ENCODE measurements at places on chromosomes 6 and 20.
A peak's percentile ranks its signal among the peaks of the same experiment; 100 is the strongest.

DNA sequence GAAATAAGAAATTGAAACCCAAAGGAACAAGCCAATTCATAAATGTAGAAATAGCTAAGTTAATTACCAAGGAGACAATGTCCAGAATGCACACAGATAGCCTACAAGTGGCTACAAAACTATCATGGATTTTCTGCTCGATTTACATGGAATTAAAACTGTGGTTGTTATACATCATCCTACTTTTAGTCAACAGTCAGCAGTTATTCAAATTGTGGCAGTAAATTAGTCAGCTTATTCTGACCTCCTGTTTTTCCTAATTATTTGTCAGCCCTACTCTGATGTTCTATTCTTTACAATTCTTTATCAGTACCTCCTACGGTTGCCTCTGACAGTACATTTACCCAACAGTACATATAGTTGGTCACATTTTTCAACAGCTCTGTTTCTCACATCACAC lies 29.6 kb downstream of the RBL1 start:
- no peak for DNase-seq

DNA sequence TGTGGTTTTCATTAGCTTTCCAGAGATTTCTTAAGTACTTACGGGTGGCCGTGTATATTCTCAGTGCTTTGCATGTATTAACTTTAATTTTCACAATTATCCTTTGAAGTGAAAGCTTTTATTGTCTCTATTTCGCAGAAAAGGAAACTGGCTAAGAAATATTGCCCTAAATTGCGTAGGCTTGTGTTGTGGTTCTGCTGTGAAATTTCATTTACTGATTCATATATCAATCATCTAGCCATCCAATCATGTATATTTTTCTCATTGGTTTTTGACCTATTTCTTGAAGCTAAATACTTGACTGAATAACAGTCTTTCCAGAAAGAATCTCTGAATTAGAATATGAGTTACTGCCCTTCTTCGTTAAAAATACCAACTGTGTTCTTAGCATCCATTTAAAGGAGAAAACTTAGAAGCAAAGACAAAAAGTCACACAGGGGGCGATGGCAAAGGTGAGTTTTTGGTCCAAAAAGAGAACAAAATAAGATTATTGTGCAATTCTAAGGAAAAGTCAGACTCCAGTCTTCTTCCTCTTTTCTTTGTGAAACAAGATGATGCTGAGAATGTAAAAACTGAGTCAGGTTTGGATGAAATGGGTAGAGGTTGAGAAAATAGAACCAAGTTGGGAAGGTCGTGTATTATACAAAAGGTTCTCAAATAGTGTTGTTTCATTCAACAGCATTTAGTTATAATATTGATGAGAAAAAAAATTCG lies 1.4 kb downstream of the CYB5R4 start:
- no peak for DNase-seq

GRCh38 chr6:159594106-159594749 lies 98.8 kb downstream of the SOD2 start:
- DNase-seq, result no peak

- DNase-seq, result no peak
Measured at GRCh38 chr6:45969026-45969425, 46.6 kb downstream of the CLIC5 start.

DNA sequence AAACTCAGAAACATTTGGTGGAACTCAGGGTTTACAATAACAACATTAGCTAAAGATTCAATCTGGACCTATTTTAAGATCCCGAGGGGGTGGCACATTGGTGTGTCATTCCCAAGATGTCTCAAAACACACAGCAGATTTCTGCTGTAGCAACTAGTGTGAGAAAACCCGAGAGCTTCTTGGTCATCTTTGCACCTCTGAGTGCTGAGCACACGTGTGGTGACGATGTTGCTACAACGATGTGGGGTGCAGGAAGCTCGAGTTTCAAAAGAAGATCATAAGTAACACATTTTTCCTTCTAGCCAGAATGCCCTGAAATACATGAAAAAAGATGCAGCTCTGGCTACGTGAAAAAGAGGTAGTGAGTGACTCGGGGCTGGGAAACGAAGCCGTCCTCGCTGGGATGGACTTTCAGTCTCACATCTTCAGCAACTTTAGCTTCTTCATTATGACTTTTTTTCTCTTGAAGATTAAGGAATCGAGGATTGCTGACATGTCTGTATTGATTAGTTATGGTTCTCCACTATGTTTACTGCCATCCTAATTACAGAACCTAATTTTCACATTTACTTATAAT lies 1.5 kb downstream of the RAMACL start:
- no peak for DNase-seq

DNA sequence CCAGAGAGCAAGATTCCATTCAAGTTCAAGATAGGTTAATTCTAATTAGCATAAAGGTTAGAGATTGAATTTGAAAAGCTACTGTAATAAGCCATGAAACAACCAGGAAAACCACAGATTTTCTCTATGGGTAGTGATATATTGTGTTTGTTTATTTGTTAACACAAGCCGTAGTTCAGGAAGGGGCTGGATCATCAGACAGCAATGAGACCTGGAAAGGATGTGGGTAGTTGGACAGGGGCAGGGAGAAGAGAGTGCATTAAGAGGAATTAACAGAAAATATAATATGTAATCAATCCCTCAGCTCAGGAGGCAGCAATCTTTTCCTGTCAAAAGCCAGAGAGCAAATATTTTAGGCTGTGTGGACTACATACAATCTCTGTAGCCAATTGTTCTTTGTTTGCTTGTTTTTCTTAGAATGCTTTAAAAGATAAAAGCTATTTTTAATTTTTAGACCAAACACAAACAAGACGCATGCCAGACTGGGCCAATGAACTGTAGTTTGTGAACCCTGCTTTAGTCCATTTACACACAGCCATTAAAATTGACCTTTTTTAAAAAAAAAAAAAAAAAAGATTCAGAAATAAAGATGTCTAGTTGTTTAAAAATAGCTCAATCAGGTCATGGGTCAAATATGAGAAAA lies 398.7 kb upstream of the MARCKS start:
- no peak for DNase-seq

GRCh38 chr6:145023116-145023726 lies 712.1 kb downstream of the EPM2A start:
- DNase-seq, result no peak

GRCh38 chr20:9294041-9294440 lies 220.3 kb upstream of the LAMP5 start:
- no peak for DNase-seq

DNA sequence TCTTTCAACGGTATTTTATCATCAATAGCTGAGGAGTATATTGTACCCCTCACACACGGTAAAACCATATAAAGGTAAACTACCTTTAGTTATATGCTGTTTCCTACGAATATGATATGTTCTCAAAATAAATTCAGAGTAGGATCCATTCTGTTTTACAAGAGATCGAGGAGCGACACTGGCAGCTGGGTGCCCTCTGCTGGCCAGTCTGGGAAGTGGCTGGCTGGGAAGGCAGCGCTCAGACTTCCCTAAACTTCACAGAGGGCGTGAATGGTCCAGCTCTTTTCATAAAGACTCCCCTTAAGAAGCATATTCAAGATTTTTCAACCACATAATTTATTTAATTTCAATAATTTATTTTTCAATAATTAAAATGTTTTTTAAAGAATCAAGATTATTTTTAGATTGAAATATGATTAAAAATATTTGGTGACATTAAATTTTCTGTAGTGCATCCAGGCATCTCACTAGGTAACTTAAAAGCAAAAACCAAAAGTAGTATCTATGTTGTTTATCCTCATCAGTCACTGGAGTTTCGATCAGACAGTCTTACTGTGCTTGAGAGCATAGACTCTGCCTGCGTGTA lies 187.5 kb upstream of the PDE10A start:
- peak; percentile 55 for DNase-seq

DNA sequence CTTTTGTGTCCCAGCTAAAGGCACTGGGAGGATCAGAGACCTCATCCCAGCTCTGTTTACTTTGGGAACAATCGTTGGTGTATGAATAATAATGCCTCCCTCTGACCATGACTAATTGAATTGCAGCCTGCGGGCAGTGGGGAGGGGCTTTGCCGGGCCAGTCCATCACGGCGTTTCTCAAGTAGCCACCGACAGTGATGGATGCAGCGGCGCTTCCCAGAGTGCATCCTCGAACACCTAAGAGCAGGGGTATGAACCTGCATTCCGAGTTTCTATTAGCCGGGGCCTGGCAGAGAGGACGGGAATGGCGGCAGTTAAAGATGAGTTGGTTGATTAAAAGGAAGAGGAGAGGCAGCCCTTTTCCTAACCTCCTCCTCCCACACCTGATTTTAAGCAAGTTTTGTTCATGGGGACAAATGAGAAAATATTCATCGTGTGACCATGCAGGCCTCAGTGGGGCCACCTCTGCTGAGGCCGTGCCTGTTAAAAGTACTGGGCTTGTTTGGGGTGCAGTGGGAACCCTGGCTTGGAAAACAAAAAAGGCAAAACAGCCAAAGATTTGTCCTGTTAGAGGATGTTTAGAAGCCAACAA lies 154.1 kb downstream of the FOXA2 start:
- no peak for DNase-seq

- DNase-seq, result no peak
Measured at GRCh38 chr20:52789716-52790115, 182.4 kb upstream of the TSHZ2 start.

GRCh38 chr20:56952258-56953047 lies 314.0 kb downstream of the BMP7 start:
- DNase-seq, result no peak

DNA sequence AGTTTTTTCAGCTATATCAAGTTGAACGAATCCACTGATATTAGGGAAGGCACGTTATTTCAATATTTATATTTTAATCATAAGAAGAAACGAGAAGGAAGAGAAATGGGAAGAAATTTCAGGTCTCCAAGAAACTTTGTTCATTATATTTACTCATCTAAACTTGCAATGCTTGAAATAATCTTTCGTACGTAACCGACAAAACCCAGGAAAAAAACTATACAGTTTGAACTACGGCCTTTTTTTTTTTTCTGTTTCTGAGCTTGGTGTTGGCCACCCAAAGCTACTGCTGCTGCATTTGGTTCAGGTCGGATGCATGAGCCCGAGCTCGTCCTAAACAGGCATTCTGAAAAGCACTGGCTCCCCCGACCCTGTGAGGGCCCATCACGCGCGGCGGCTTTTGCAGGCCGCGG lies 548 bp downstream of the PERP start:
- no peak for DNase-seq

GRCh38 chr20:22962567-22963439 lies 72.3 kb upstream of the SSTR4 start:
- no peak for DNase-seq

DNA sequence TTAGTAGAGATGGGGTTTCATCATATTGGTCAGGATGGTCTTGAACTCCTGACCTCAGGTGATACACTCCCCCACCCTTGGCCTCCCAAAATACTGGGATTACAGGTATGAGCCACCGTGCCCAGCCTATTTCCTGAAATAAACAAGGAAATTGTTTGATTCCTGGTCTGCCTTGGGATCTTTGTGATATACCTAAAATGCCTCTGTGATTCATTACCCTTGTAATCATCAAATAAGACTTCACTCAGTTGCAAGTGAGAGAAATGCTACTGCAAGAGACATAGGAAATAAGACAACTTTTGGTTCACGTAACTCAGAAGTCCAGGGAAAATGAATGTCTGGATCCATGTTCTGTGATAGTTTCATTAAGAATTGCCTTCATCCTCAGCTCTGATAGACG lies 173.2 kb upstream of the MARCKS start:
- no peak for DNase-seq

DNA sequence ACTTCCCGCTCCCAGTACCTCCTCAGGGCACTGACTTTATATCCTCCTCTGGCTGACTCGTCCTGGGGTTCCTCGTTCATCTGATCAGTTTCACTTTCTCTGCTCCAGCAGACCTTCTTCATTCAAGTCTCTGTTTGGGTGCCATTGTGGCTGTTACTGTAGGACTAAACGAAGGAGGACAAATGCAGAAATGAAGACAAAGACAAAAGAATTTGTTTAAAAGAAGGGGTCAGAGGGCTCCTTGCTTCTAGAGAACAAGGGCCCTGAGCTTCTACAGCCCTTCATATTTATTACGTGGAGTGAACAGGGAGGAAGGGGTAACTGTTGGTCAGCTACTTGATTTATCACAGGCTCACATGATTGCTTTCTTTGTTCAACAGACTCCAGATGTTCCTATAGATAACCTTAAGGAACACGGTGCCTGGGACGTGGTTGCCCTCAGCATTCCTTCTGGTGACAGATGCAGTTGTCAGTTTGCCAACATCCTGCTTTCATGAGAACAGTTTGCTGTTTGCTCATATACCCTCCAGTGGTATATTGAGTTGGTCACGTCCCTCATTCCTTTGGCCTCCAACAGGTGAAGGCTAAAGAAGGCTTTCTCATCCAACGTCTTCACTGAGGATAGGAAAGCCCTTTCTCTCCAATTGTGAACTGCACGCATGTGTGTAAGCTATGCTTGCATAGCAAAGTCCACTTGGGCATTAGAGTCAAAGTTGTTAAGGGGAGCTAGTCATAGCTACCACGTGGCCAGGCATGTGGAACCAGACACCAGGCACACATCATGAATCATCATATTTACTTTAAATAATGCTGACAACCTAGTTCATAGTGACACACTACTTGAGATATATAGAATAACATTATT lies 69.1 kb upstream of the BTN3A2 start:
- no peak for DNase-seq
